ENCODE measurements at places on chromosomes 7 and 10.

- H3K27me3 ChIP-seq: peaks cover 3% of the 10 kb centered on the region
- no peaks in the 10 kb centered on the region for H3K36me3 ChIP-seq
- H3K27ac ChIP-seq: no peak overlapping the region
These were observed 72.0 kb upstream of the FAM20C start for GRCh38 chr7:120164-120991.

GRCh38 chr10:80041162-80041561 lies 37.3 kb upstream of the TMEM254 start:
- H3K4me1 ChIP-seq: no peaks in the 10 kb centered on the region
- DNase-seq: no peak
- H3K27me3 ChIP-seq: no peaks in the 10 kb centered on the region
- no peaks in the 10 kb centered on the region for H3K36me3 ChIP-seq
- no peak overlapping the region for H3K4me3 ChIP-seq

DNA sequence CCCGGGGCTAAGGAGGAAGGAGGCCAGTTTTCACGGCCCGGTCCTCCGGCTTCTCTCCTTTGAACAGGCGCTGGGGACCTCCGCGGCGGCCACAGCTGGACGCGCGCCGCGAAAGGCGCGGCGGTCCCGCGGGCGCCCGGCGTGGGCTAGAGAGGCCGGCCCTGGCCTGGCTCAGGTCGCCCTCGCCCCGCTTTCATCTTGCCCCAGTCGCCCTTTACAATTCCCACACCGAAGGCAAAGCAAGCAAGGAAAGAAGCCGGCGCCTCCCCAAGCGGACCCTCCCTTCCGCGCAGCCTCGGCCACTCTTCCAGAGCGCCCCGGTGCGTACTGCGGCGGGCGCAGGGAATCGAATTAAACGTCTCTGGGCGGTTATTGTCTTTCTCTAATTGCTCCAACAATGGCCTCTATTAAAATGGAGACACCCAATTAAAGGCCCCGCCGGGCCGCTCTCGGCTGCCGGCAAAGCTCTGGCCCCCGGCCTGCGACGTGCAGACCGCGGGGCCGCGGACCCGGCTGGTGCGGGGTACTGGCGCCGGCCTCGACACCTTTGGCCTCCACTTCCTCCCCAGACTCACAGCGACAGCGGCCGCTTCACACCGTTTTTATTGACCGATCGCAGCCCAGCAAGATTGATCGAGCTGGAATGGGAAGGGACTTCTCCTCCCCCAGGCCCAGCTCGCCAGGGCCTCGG lies 4.5 kb upstream of the GATA3 start:
- H3K36me3 ChIP-seq: peaks cover 9% of the 10 kb centered on the region
- DNase-seq: peak; percentile 74
- H3K27ac ChIP-seq: peak overlapping the region; percentile 51
- peaks cover 34% of the 10 kb centered on the region for H3K4me1 ChIP-seq

DNA sequence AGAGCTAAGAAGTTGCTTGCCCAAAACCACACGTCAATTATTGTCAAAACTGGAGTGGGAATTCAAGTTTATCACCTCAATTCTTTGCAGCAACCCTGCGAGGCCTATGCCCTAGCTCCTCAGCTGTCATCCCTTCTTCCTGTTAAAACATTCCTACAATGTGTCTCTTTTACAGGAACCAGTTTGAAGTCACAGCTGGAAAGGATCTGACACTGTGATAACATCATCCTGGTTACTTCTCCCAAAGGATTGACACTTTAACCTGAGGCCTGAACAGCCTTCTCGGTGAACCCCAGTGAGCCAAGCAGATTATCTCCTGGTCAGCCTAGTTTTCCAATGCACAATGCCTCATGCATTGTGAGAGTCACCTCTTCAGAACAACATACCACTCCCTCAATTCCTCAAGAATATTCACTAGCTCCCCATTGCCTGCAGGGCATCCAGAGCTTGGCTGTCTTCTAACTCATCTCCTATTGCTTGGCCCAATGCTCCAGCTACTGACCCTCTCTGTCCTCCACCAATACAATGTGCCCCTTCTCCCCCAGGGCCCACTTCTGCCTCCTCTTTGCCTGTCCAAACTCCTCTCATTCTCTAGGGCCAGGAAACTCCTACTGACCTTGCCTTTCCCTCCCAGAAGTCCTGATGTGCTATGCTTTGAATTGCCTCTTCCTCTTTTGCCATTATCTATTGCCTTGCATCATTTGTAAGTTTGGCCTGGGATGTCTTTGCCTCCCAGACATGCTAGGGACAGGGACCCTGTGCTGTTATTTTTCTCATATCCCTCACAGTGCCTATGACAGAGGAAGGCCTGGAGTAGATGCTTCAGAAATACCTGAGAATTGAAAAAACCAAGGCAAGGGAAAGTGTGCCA lies 10.4 kb upstream of the DLG5 start:
- no peaks in the 10 kb centered on the region for H3K36me3 ChIP-seq
- DNase-seq: no peak
- H3K27ac ChIP-seq: no peak overlapping the region
- no peaks in the 10 kb centered on the region for H3K4me1 ChIP-seq
- no peaks in the 10 kb centered on the region for H3K27me3 ChIP-seq

- H3K36me3 ChIP-seq: no peaks in the 10 kb centered on the region
- no peak overlapping the region for H3K27ac ChIP-seq
- H3K4me1 ChIP-seq: no peaks in the 10 kb centered on the region
- DNase-seq: no peak
- H3K4me3 ChIP-seq: no peak overlapping the region
These were observed 5.9 kb upstream of the LRRC18 start for GRCh38 chr10:48945441-48946130.

DNA sequence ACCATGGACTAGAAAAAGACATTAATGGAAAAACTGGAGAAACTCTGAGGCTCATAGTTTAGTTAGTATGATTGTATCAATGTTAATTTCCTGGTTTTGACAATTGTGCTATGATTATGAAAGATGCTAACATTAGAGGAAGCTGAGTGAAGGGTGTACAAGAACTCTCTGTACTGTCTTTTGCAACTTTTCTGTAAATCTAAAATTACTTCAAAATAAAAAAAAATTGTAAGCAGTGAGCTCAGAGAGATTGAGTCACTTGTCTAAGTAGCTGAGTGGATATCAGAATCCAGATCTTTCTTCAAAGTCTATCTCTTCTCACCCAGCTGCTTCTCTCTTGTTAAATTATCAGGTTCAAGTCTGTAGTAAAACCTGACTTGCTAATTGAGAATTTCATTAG lies 181.1 kb downstream of the PLCE1 start:
- DNase-seq: no peak
- no peaks in the 10 kb centered on the region for H3K4me1 ChIP-seq
- H3K27me3 ChIP-seq: peaks cover 3% of the 10 kb centered on the region
- H3K36me3 ChIP-seq: no peaks in the 10 kb centered on the region
- H3K27ac ChIP-seq: no peak overlapping the region
- no peak overlapping the region for H3K4me3 ChIP-seq

- no peak for DNase-seq
- no peaks in the 10 kb centered on the region for H3K27me3 ChIP-seq
- no peak overlapping the region for H3K4me3 ChIP-seq
- H3K36me3 ChIP-seq: no peaks in the 10 kb centered on the region
These were observed 276.5 kb downstream of the DGKB start for GRCh38 chr7:14626076-14626475.
